Stimulated activated CD4-positive, alpha-beta T cell treated with anti-CD3 and anti-CD28 coated beads, Interleukin-2, amount 100 ng/mL, for 4 hours (primary cell): ENCODE measurements at places on chromosomes 2 and 18.

GRCh38 chr2:177398290-177398683 is 5.7 kb downstream of the AGPS start:
- no peak for DNase-seq

DNA sequence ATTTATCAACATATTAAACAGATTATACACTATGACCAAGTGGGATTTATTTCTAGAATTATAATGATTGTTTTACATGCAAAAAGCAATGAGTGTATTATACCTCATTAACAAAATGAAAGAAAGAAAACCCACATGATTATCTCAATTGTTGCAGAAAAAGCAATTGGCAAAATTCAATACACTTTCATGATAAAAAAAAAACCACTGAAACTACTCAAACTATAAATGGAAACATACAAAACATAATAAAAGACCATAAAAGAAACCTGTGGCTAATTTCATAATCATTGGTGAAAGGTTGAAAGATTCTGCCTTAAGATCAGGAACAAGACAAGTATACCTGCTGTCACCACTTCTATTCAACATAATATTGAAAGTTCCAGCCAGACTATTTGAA is 325.9 kb downstream of the AKAIN1 start:
- DNase-seq, result no peak

- DNase-seq, result no peak
These were observed 136.2 kb downstream of the TMEM247 start for GRCh38 chr2:46615555-46615954.

DNA sequence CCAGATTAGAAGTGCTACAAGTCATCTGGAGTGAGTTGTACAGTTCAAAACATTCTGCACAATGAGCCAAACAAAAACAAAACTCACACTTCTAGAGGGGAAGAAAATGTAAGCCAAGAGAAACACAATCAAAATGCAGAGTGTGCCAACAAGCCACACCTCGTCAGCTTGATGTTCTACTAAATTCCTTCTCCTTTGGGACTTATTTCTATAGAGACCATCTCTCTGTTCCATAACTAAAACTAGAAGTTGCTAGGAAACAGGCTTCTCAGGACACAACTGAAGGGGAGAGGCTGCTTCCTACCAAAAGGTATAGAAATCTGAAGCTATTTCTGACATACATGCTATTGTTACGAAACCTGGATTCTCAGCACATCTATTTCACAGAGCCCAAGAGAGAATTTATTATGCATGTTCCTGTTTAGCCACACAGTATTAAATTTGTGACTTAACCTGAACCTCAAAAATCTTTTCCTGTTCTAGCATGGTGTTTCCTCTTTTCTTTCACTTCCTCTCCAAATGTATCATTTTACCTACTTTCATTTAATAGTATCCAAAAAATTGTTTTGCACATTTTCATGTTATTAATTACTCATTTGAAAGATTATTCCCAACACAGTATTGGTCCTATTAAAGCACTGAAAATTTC is 211.4 kb upstream of the CCDC150 start:
- no peak for DNase-seq

- DNase-seq, result peak; percentile 22
These were observed 41.6 kb downstream of the LBH start for GRCh38 chr2:30272761-30273573.

GRCh38 chr18:77650799-77651385 is 401.2 kb downstream of the GALR1 start:
- DNase-seq, result peak; percentile 9

DNA sequence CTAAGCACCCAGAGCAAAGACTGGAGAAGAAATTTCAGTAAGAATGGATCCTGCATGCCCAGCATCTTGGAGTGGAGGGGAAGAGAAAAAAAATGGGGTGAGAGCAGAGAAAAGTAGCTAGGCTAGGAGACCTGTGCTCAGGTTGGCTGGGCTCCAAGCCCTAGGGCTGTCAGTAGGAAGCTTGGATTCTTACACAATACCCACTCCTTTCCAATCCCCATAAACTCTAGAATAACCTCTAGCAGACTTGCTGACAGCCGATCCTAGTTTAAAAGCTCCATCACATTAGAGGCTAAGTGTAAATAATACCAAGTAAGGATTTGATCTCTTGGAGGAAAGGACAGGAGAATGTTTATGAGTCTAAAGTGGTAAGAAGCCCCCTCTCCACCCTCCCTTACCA is 46.2 kb upstream of the NABP1 start:
- no peak for DNase-seq

GRCh38 chr2:88824951-88825350 is 133.5 kb downstream of the RPIA start:
- DNase-seq, result no peak

DNA sequence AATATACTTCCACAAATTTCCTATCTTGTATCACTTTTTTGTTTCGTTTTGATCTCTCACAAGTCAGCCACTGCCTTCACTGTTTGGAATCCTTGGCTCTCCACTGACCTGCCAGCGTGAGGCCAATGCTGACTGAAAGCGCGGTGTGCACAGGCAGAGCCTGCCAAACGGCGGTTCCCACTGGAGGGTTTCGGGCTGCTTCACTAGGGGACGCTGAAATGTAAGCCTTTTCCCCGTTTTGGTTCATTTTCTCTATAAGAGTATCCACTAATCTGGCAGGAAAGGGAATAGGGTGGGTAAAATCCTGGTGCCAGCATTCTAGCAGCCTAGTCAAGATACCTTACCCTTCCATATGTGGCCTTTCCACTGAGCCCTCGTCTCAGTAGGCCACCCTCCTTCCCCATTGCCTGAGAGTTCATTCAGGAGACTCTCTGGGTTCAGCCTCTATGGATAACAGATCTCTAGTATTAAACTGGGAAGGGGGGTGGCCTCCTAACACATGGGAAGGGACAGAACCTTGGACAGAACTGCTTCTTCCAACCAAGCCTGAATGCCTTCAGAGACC is 91.5 kb downstream of the DYM start:
- no peak for DNase-seq

DNA sequence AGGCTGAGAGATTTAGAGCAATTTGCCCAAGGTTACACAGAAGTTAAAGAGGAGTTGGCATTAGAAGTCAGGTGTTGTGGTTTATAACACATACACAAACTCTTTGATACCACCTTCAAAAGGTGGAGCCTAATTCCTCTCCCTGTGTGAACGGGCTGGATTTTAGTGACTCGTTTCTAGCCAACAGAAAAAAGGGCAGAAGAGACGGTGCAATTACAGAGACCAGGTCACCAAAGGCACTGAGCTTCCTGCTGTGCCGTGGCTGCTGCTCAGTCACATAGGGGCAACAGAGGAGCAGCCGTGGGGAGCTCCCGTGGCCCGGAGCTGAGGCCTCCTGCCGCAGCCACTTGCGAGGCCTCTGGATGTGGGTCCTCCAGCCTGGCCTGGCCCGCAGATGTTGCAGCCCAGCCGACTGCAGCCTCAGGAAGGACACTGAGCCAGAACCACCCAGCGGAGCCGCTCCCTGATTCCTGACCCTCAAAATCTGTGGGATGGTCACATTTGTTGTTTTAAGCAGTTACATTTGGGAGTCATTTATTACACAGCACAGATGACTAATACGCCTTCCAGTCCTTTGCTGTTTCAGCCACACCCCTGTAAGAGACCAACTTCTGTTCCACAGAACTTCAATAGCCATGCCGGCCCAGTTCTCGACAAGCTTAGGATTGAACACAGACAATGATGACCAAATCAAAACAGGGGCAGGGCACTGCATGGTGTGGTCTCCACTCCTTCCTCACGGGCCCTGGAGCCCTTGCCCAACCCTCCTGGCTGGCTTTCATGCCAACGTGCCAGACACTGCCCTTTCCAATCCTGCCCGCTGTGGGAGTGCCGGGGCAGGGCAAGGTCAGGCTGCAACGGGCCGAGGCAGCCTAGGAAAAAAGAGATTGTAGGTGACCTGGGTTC is 17.1 kb downstream of the EDAR start:
- DNase-seq, result no peak

GRCh38 chr2:240472078-240472790 is 36.8 kb downstream of the GPC1 start:
- DNase-seq, result no peak

- DNase-seq, result no peak
These were observed 168.6 kb downstream of the ETAA1 start for GRCh38 chr2:67565761-67566160.

DNA sequence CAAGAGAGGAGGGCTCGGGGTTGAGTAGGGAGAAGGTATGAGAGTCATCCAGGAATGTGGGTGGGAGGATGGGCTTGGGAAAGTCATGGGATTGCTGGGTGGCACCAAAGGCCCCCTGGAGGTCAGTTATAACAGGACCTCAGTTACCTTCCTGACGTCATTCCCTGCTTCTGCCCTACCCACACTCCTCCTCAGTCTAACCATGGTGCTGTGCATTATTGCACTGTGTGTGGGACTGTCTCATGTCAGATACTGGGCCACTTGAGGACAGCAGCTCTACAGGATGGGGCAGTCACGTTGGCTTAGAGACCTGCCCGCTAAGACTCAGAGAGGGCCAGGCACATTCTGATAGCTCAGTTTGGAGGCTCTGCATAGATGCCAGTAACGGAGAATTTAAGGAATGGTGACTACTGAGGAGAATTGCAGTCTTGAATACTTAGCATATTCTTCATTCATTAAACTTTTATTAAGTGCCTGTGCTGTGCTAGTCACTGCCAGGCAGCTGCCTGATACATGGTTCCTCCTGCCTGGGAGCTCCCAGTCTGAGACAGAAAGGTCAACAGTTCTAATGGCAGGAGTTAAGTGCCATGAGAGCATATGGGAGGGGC is 90.5 kb downstream of the LAMA3 start:
- no peak for DNase-seq

GRCh38 chr2:118121101-118121500 is 32.8 kb downstream of the INSIG2 start:
- no peak for DNase-seq

DNA sequence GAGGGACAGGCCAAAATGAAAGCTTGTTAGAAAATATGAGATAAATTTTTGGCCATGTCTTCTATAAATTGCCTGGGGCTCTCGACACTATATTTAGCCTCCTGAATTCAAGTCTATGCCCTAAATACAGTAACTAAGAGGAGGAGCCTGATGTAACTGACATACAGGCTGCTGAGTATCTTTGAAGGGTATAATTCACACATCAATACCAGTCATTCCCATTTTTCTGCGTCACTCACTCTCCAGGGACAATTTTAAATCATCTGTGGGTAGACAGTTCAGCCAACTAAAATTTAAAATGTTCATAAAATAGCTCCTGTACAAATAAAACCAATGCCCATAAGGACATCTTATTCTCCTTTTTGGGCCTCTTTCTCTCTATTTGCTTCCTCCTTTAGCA is 105.9 kb downstream of the AP1S3 start:
- DNase-seq, result no peak
